ENCODE measurements at places on chromosomes 12 and 14.

GRCh38 chr12:74111688-74112360 is 425.8 kb upstream of the ATXN7L3B start:
- DNase-seq = peak; percentile 51

GRCh38 chr12:7959701-7960121 is 23.7 kb upstream of the SLC2A3 start:
- peak; percentile 19 for DNase-seq

GRCh38 chr14:67680121-67680602 is 5.7 kb upstream of the VTI1B start:
- no peak for DNase-seq

DNA sequence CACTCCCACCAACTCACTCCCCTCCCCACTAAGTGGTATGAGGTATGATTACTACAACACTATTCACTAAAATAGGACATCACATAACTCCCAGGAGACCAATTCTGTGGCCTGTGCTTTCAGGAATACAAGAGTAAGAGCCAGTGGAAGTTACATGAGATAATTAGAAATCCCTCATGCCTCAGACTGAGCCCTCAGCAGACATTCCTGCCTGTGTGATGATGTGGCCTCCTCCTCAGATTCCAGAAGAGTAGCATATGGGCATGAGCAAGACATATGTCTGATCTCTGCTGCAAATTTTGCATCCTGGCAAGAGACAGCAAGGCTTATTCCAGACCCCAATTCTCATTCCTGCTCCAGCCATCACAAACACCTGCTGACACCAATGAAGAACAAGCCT is 46.0 kb upstream of the BMP4 start:
- DNase-seq = no peak

GRCh38 chr14:20472536-20473169 is 3.4 kb downstream of the PNP start:
- no peak for DNase-seq

DNA sequence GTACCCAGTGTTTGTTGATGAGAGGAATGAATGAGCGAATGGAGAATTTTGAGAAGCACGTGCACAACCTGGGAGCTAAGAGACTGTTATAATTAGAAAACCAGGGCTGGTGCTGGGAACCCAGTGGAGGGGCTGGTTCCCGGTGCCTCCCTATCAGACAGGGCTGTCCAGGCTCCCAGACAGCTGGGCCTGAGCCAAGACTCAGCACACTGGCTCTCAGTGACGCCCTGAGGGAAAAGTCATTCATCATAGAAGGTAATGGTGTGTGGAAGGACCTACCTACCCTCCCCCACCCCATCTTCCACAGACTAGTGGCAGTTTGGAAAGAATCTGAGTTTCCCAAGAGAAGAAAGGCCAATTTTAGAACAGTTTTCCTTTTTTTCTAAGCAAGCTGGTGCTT is 34.7 kb downstream of the KCNA5 start:
- no peak for DNase-seq

DNA sequence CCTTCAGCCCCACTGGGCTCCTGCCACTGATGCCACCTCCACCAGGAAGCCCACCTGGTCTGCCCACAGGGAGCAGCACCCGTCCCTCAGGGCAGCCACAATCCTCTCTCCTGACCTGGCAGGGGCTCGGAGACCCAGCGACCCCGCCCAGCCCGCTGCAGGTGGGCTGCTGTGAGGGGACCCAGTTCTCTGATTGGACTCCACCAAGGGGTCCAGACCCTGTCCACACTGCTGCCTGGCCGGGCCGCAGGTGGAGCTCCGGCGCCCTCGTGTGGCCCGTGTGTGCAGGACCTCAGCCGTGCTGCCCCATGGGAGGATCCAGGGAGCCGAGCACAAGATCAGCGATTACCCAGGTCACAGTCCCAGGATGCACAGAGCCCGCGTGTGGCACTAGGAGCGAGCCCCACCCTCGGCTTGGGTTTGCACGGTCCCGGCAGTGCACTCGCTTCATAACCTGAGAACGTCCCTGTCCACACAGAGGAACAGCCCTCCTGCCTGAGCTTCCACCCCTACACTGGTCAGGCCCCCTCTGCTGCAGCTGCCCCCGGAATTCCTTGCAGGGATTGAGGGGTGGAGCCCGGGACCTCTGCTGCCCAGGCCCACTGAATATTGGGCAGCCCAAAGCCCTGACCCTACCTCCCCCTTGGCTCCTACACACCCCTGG is 35.4 kb upstream of the TMEM179 start:
- peak; percentile 81 for DNase-seq

DNA sequence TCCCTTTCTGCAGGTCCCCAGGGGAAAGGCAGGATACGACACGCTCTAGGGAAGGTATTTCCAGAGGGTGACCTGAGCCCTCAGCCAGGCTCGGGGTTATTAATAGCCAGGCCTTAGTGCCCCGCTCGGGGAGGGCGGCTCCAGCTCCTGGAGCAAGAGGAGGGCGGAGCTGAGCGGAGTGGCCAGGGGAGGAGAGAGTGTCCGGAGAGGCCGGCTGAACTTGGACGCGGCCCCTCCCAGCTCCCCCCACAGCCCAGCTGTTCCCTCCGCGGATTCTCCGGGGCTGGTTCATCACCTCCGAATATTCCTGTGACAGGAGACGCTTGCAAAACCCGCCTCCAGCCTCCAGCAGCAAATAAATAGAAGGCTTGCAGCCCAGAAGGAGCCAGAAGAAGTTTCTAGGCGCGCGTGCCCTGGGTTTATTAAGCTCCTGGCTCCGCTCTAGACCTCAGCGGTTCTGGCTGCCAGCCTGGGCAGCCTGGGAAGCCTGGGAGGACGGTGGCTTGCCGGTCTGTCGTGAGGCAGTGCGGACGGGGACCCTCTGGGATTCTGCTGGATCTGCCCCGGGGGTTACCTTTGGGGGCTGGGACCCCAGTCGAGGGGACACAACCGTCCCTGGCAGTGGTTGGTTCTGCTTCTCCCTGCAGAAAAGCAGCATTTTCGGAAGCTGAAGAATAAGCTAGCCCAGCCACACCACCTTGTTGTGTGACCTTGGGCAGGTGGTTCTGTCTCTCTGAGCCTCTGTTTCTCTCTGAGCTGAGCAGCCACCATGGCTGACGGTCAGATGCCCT is at the start of gene HSPB8:
Gene HSPB8 (plus strand): TSS at position 388 of the 791 bp plus-strand sequence. CDS start 382 bp downstream, at position 770.
- peak; percentile 10 for DNase-seq

- DNase-seq = no peak
These were observed 129.2 kb upstream of the SLCO1B1 start for GRCh38 chr12:21001778-21002177.

DNA sequence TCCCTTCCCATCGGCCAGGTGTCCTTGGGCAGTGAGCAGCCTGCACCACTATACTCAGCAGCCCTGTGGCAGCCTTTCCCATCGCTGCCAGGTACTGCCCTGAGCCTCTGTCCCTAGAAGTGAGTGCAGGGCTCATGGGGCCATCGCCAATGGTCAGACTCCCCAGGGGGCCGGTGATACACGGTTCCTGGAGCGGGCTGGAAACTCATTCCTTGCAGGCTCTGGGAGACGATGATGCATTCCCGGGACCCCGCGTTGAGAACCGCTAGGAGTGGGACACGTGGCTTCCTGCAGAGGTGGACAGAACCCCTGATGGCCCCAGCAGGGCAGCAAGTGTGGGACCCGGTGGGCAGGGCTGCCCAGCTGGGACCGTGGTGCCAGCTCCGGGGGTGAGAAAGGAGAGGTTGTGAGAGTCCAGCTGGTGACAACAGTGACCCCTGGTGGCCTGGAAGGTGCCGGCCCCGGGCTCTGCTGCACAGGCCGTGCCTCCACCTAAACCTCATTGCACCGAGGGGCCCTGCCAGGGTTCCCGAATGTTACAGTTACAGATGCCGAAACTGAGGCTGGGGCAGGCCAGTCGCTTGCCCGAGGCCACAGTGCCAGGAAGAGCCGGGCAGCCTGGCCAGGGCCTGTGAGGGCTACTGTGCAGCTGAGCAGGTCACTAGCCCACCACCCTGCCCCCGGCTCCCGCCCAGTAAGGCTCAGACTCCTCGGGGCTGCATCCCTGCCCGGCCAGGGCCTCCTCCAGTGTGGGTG is 33.8 kb downstream of the FBRSL1 start:
- DNase-seq = peak; percentile 60

DNA sequence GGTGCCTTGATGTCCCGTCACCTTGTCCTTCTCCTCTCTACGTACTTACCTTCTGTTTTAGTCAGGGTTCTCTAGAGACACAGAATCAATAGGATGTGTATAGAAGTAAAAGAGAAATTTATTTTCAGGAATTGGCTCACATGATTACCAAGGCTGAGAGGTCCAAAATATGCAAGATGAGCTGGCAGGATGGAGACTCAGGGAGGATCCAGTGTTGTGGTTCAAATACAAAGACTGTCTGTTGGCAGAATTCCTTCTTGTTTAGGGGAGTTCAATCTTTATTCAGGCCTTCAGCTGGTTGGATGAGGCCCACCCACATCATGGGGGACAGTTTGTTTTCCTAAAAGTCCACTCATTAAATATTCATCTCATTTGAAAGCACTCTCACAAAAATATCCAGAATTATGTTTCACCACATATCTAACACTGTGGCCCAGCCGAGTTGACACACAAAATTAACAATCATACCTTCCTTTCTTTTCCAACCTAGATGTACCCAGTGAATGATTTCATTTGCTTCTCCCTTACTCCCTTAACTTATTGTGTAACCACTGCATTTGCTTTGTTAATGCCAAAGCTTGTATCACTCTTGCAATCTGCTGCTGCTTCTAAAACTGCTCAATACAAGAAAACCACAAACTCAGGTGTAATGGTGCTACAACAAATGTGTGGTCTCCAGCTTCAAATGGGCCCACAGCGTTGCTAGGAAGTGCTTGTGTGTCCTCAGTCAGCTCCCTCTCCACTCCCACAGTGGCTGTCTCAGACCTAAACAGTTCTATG is 195.4 kb upstream of the ARHGAP5 start:
- no peak for DNase-seq

GRCh38 chr14:74824997-74825396 is 50.9 kb downstream of the PROX2 start:
- DNase-seq = peak; percentile 70

GRCh38 chr14:94691660-94692034 is 78.3 kb downstream of the GSC start:
- peak; percentile 36 for DNase-seq

DNA sequence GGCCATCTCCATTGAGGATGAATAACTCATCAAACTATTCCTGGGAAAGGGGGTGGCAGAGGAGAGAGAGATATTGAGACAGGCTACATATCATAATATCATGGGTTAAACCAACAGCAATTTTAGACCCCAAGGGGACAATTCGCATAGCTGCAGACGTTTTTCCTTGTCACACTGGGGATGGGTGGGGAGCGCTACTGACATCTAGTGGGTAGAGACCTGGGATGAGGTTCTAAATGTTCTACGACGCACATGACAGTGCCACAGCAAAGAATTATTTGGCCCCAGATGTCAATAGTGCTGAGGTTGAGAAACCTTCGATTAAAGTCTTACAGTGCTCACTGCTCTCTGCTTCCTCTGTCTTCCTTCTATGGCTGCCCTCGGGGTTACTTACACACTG is 425.6 kb downstream of the NRXN3 start:
- peak; percentile 40 for DNase-seq

GRCh38 chr12:102480406-102480805 is at the start of gene IGF1:
IGF1 (minus strand) TSS chr12:102480563; CDS start chr12:102480381, 182 bp downstream.
- peak; percentile 89 for DNase-seq

GRCh38 chr14:75822522-75823141 is 159.2 kb downstream of the TGFB3 start:
- DNase-seq = no peak

- peak; percentile 95 for DNase-seq
These were observed at the start of gene RTRAF for GRCh38 chr14:51989293-51990234. RTRAF (plus strand) TSS chr14:51989546; CDS start chr14:51989640, 94 bp downstream.

DNA sequence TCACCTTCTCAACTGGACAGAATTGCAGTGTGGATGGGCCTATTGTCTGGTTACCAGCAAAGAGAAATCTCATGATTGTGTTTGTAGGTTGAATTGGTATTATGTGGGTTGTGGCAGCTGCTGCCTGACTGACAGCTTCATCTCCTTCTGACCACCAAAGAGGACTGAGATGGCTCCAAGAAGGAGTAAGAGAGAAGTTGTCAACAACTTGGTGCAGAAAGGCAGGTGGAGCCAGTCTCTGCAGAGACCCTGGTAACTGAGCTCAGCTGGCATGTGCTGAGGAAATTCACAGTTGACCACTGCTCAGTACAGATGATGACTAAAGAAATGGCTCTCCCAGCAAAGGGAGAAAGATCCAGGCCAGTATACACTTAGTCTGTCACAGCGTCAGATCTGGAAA is 240.0 kb upstream of the AMIGO2 start:
- no peak for DNase-seq

DNA sequence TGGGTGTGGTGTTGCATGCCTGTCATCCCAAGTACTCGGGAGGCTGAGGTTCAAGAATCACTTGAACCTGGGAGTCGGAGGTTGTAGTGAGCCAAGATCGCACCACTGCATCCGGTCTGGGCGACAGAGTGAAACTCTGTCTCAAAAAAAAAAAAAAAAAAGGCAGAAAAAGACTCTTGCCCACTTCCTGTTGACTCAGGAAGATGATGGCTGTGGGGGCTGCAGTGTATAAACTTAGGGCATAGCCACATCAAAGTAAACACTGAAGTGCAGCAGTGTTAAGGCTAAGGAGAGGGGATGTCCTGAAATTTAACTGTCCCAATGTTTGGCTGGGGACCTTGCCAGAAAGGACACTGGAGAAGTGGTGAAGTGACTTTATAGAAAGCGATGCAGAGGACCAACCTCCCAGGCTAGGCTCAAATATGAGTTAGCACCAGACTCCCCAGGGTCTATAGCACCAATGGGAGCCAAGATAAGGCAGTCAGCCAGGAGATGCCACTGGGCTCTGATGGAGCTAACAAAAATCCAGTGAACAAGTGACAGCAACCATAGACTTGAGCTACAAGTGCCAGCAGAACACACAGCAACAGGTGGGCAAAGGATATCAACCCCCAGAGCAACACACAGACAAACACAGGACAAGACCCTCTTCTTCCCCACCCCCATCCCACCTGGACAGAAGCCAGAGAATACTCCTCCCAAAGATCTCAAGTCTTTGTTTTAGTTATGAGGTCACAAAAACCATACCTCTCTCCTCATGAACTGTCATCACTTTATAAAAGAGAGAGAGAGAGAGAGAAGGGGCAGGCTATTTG is 28.0 kb downstream of the NELL2 start:
- DNase-seq = no peak

GRCh38 chr12:2165021-2165420 is 112.2 kb downstream of the CACNA1C start:
- DNase-seq = no peak

DNA sequence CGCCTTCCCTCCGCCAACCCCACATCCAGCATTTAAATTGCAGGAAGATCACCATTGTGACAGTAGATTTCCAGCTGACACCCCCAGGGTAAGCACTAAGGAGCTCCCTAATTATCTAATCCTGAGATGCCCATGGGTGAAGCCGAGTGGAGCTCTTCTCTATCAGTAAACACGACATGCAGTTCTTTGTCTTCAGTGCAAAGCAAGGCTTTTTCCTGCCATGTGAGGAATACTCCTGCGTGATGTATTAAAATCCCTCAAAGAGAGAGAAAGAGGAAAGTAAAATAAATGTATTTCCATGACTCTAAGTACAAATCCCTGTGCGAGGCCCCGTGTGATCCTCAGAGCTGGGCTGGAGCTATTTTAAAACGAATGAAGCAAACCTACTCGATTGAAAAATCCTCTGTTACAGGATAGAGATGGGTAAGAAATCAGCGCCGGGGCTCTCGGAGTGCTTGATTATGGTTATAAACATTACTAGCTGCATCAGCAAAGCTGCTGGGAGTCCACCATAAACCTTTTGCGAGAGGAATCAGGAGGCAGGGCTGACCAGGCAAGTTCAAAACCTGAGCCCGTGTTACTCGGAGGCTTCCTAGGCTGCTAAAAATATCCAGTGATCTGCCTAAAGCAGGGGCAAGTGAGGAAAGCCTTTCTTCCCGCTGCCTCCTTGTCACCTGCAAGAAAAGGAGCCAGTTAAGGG is 61.5 kb downstream of the MAP1LC3B2 start:
- DNase-seq = no peak

- no peak for DNase-seq
These were observed 22.7 kb downstream of the MGST1 start for GRCh38 chr12:16370096-16370495.

All from A673 (cell line).